Myometrial cell (primary cell): ENCODE measurements at places on chromosomes 4 and X. TPM values are rescaled to one million over a fixed set of nuclear protein-coding genes. Genes with fewer than 3 reads are reported as not detected.

SUPT20HL1 gene
- total RNA-seq, result not detected in 2 replicates

MAGEA1 gene
- total RNA-seq, result not detected in 2 replicates

CTAG2 gene
- total RNA-seq, result not detected in 2 replicates

TAF7L gene
- 0.29 and 0.53 TPM in 2 replicates for total RNA-seq

USP51 gene
- 0.58 and 1.2 TPM in 2 replicates for total RNA-seq

LSM6 gene
- total RNA-seq, result 10.7 and 23.9 TPM in 2 replicates

SMIM31 gene
- not detected in 2 replicates for total RNA-seq

TEC gene
- total RNA-seq, result 0.35 and 1.4 TPM in 2 replicates

WDR17 gene
- total RNA-seq, result 0.53 and 0.86 TPM in 2 replicates
